ENCODE measurements at places on chromosomes 12 and 14.

- DNase-seq = no peak
Measured at GRCh38 chr12:104172570-104172947, 34.5 kb upstream of the NFYB start.

- peak; percentile 66 for DNase-seq
Measured at GRCh38 chr12:124094733-124095132, 121.7 kb downstream of the ZNF664 start.

- DNase-seq = no peak
Measured at GRCh38 chr14:50010752-50011151, 105.6 kb downstream of the VCPKMT start.

GRCh38 chr14:66383771-66384170, 102.4 kb upstream of the CCDC196 start:
- no peak for DNase-seq

- no peak for DNase-seq
Measured at GRCh38 chr12:130391186-130391585, 53.5 kb downstream of the PIWIL1 start.

DNA sequence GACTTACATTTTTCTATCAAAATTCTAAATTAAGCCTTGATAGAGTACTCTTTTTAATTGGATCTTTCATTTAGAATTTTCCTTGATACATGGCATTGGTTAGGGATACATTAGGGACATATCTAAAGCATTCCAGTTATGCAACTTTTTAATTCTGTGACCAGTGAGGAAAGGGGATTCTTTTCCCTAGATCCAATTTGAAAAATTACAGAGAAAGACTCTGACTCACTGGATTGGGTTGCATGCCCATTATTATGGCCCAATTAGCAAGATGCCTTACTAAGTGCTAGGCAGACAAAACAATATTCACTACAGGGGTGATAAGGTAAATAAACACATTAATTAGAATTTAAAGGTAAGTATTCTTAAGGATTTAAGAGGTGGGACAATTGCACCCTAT, 5.2 kb upstream of the RAD52 start:
- DNase-seq = no peak

DNA sequence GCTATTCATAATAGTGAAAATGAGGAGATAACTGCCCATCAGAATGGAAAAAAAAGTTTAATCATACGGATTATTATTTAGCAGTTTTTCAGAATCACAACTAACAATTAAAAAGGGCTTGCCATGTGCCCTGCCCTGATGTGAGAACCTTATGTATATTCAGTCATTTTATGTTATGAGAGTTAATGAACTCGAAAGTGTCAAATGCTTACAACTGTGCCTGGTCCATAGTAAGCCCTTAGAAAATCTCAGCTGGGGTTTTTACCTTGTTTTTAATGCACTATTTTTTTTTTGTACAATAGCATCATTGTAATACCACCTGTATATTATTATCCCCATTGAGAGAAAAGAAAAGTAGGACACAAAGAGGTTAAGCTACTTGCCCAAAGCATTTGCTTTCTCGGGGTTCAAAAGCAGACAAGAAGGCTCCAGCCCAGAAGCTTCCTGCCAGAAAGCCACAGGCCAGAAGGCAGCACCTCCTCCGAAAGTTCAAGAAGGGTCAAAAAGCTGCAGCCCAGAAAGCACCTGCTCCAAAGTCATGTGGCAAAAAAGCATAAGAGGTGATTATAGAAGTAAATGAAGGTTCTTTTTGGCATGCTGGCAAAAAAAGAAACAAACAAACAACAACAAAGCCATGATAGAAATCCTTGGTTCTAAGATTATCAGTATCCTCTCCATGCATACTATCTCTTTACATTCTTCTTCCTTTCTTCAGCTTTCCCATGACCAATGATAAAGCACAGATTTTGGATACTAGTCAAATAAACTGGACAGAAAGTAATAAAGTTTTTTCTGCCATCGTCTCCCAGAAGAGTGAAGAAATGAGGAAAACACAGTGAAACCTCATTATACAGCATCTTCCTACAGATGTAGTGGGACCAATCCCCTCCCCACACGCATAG, 59.1 kb upstream of the NAP1L1 start:
- DNase-seq = no peak

- DNase-seq = no peak
Measured at GRCh38 chr12:120835657-120836056, 68.5 kb downstream of the SPPL3 start.

DNA sequence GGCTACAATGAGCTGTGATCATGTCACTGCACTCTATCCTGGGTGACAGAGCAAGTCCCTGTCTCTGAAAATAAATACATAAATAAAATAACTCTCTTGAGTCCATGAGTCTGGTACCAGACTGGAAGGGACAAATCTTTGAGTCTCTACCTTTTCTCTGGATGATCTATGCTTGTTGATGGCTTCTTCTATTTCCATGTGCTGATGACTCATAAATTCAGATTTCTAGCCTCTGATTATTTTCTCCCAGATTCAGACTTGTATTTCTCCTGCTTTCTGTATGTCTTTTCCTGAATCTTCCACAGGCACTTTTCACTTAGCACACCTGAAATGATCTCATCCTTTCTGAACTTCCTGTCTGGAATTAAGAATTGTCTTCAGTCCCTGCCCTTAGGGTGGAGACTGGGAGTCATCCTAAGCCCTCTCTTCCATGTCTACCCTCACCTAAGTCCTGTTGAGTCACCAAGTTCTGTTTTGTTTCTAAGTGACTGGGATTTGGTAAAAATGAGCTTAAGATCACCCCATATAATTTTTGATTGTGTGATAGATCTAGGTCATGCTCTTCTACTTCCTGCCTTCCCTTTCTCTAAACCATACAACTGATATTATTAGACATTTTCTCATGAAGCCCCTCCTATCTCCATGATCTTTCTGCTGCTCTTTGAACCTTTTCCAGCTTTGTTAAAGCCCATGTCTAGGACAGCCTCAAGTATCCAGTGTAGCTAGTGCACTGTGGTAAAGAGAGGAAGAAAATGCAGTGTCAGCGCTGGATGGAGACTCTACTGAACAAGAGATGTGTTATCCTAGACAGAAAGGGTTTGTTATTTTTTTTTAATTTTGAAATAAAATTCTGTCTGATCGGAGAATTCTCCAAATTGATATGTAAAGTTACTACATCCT, 13.1 kb downstream of the AKAP6 start:
- DNase-seq = no peak
